ENCODE measurements at places on chromosomes 11 and 22. TPM values are rescaled to one million over a fixed set of nuclear protein-coding genes. Genes with fewer than 3 reads are reported as not detected.
A peak's percentile ranks its signal among the peaks of the same experiment; 100 is the strongest.

DNA sequence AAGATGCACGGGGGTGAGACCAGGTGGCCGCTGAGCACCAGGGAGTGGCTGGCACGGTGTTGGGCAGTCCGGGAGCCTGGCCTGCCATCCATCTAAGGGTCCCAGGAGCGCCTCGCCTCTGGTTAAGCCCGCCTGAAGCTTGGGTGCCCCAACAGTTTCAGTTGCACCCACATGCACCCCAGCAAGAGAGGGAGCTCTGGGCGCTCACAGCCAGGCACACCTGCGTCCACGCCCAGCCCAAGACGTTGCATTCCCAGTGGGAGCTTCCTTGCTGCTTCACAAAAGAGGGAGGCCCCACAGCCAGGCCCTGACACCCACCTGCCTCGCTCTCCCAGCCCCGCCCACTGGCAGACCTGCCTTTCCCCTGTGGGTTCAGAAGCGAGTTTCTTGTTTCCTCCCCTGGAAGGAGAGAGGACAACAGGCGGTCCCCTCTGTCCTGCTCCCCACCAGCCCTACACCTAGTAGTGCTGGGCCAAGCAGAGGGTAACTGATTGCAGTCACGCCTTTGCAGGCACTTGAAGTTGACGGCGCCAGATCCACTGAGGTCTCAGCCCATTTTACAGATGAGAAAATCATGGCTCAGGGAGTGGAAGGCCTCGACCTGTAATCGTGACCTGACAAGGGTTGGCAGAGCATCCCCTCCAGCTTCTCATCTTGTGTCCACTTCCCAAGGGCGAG lies 35.4 kb downstream of the OSBPL5 start:
- DNase-seq, result no peak
- H3K36me3 ChIP-seq, result no peaks in the 10 kb centered on the region
- H3K27ac ChIP-seq, result no peak overlapping the region
- H3K4me3 ChIP-seq, result no peak overlapping the region

Gene CRYBB1
- 1.7 TPM for total RNA-seq

Gene IRAG1
- total RNA-seq, result 38.1 TPM

DNA sequence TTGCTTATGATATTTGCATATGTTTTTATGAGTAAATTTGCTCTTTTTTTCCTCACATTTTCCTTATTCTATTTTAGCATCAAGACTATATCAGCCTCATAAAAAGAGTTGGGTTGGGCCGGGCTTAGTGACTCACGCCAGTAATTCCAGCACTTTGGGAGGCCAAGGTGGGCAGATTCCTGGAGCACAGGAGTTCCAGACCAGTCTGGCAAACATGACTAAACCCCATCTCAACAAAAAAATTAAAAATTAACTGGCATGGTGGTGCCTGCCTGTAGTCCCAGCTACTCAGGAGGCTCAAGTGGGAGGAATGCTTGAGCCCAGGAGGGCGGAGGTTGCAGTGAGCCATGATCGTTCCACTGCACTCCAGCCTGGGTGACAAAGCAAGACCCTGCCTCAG lies 148.8 kb upstream of the ANO5 start:
- H3K4me3 ChIP-seq, result no peak overlapping the region
- no peaks in the 10 kb centered on the region for H3K4me1 ChIP-seq
- no peak for DNase-seq
- H3K36me3 ChIP-seq, result no peaks in the 10 kb centered on the region
- no peak overlapping the region for H3K27ac ChIP-seq

GRCh38 chr22:37098976-37099591 lies 10.4 kb downstream of the TMPRSS6 start:
- H3K4me1 ChIP-seq, result no peaks in the 10 kb centered on the region
- no peak overlapping the region for H3K27ac ChIP-seq
- no peaks in the 10 kb centered on the region for H3K36me3 ChIP-seq
- H3K27me3 ChIP-seq, result no peaks in the 10 kb centered on the region
- H3K4me3 ChIP-seq, result no peak overlapping the region
- no peak for DNase-seq

Gene OVOL1
- 6.6 TPM for total RNA-seq

DNA sequence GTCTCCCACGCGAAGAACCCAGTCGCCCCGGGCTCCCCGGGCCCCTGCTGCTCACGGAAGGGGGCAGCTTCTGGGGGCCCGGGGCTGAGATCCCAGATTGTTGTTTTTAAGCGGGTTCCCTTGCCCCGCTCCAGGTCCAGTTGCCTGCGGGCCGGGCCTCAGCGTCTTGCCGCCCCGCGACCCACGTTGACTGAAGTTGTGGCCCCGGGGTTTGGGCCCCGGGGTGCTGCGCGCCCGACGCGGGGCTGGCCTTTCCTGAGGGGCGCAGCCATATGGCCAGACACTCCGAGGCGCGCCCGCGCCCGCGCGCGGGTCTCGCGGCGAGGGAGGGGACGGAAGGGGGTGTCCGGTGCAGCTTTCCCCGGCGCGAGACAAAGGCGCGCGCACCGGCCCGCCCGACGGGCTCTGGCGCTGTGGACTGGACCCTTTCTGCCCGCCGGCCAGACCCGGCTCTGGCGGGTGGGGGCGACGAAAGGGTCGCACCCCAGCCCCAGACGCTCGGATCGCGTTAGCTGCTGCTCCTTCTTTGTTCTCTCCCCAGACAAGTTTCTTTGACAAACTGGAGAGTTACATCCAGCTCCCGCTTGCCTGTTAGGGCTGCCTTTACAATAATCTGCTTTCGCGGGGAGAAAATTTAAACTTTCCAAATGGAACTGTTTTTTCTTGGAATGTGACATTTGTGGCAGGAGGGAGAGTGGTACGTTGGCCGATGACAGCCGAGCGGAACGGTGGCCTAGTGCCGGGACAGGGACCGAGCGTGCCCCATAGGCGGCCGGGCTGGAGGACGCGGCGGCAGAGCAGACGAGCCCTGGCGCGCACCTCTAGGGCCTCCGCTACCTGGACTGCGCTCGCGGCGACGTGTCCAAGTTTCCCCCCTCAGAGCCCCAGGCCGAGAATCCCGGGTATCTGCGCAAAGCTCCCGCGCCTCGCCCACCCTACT lies 716 bp downstream of the AMOTL1 start:
- H3K4me1 ChIP-seq, result no peaks in the 10 kb centered on the region
- H3K4me3 ChIP-seq, result peak overlapping the region; percentile 84
- peak; percentile 62 for DNase-seq
- H3K36me3 ChIP-seq, result no peaks in the 10 kb centered on the region

GRCh38 chr22:30438559-30438958 lies 13.0 kb downstream of the MTFP1 start:
- no peaks in the 10 kb centered on the region for H3K36me3 ChIP-seq
- no peak overlapping the region for H3K4me3 ChIP-seq
- H3K4me1 ChIP-seq, result no peaks in the 10 kb centered on the region
- no peak overlapping the region for H3K27ac ChIP-seq
- no peaks in the 10 kb centered on the region for H3K27me3 ChIP-seq

- no peaks in the 10 kb centered on the region for H3K27me3 ChIP-seq
- no peak overlapping the region for H3K4me3 ChIP-seq
- no peaks in the 10 kb centered on the region for H3K4me1 ChIP-seq
- DNase-seq, result no peak
Measured at GRCh38 chr11:15275141-15275540, 160.4 kb downstream of the INSC start.

Gene B3GAT3
- total RNA-seq, result 50.6 TPM

DNA sequence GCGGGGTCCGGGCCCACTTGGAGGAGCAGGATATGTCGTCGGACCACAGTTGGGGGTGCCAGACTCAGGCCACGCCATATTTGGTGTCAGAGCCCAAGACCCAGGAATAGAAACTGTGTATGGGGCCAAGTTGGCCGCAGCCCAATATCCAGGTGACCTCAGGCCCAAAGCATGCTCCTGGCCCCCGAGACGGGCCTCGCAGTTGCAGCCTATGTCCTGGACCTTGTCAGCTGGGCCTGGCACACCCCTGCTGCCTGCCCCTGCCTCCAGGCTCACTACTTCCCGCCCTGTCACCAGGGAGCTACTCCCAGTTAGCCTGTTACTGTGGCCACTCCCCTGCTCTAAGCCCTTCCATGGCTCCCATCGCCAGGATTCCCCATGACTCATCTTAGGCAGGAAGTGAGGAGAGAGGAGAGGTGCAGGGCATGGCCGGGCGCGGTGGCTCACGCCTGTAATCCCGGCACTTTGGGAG lies 23.1 kb downstream of the A4GALT start:
- peak overlapping the region; percentile 6 for H3K27ac ChIP-seq
- H3K4me1 ChIP-seq, result peaks cover 8% of the 10 kb centered on the region
- no peaks in the 10 kb centered on the region for H3K27me3 ChIP-seq
- H3K4me3 ChIP-seq, result no peak overlapping the region

DNA sequence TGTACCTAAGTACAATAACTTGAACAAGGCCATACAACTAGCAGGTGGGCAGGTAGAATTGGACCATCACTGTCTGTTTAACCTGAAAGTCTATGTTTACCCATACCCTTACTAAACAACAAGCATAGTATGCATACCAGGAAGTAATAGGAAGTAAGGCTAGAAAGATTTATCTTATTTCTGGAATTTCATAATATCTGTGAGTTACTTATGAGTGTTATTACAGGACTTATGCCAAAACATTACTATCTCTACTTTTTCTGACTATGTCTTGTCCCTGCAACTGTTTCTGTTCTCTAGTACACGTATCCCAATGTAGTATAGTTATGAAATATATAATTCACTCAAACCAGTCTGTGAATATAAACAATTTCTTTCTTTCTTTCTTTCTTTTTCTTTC lies 1400.8 kb upstream of the TENM4 start:
- H3K4me1 ChIP-seq, result no peaks in the 10 kb centered on the region
- H3K27ac ChIP-seq, result no peak overlapping the region
- no peak for DNase-seq

DNA sequence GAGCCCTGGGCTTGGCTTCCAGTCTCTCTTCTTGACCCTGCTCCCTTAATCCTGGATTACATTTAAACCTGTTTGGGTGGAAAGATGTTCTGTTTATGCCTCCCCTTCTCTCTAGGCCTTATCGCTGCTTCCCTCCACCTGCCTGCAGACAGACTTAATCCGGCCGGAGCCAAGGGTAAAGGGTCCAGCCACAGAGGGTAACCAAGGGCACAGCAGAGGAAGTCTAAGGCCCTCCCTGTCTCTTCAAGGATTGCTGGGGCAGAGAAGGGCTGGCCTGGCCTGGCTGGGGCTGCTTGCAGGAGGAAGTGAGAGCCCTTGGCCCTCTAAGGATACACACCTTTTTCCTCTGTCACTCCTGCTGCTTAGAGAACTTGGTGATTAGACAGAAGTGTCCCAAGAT lies 2.1 kb downstream of the GAL3ST3 start:
- DNase-seq, result no peak
- no peak overlapping the region for H3K27ac ChIP-seq
- no peaks in the 10 kb centered on the region for H3K36me3 ChIP-seq
- H3K27me3 ChIP-seq, result no peaks in the 10 kb centered on the region
- no peak overlapping the region for H3K4me3 ChIP-seq

Gene CABP7
- total RNA-seq, result 0.06 TPM

DNA sequence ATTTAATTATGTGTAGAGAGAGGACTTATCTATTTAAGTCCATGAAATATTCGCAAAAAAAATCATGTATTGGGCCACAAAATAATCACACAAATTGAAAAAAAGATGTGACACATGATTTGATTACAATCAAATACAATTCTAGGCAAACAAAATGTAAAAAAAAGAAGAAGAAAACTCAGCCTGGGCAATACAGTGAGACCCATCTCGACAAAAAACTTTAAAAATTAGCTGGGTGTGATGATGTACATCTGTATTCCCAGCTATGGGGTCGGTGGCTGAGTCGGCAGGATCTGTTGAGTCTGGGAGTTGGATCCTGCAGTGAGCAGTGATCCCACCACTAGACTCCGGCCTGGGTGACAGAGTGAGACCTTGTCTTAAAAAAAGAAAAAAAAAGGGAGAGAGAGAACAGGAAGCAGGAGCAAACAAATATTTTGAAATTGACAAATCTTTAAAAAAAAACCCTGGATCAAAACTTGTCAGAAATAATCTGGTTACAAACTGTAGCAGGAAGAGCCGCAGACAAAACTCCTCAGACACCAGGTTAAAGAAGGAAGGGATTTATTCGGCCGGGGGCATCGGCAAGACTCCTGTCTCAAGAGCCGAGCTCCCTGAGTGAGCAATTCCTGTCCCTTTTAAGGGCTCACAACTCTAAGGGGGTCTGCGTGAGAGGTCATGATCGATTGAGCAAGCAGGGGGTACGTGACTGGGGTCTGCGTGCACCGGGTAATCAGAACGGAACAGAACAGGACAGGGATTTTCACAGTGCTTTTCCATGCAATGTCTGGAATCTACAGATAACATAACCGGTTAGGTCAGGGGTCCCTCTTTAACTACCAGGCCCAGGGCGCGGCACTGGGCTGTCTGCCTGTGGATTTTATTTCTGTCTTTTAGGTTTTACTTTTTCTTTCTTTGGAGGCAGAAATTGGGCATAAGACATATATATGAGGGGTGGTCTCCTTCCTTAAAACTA lies 3.3 kb upstream of the TYMP start:
- no peaks in the 10 kb centered on the region for H3K36me3 ChIP-seq
- H3K4me3 ChIP-seq, result no peak overlapping the region
- peaks cover 7% of the 10 kb centered on the region for H3K27me3 ChIP-seq
- DNase-seq, result peak; percentile 38
- no peaks in the 10 kb centered on the region for H3K4me1 ChIP-seq

GRCh38 chr11:88173956-88174355 lies 1.3 kb downstream of the RAB38 start:
- no peaks in the 10 kb centered on the region for H3K36me3 ChIP-seq
- DNase-seq, result no peak

DNA sequence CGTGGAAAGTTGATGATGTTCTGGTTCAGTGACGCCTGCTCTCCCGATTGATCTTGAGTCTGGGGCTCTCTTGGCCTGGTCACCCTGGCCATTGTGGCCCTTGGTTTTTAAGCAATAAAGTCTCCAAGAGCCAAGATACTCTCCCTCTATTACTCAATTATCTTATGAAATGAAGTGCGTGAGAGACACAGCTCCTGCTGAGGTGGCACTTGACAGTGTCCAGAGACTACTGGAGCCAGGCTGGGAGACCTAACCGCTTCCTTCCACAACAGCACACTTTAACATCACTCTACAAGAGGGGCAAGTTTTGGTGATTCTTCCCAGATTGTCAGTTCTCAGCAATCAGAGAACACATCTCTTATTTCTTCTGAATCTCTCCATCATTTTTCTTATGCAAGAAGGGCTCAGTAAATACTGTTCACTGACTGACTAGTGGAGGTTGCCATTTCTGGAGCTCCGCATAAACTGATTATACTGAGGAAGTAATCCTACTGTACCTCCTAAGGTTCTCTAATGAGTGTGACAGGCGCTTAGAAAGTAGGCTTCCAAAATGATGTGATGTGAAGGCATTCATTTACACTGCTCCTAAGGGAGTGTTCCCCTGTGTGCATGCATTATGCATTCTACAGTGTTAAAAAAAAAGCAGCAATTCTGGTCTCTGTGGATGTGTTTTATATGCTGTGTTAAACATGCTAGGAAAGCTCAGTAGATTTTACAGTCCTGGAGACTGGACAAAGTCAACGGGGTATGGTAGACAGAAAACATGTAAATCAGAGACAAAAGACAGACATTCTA lies 968.0 kb downstream of the OPCML start:
- H3K27me3 ChIP-seq, result no peaks in the 10 kb centered on the region
- no peaks in the 10 kb centered on the region for H3K36me3 ChIP-seq

Gene IGF2
- 30.5 TPM for total RNA-seq

Gene KCNJ11
- total RNA-seq, result 4.8 TPM

Data from kidney (tissue), 22 donors.